Spinal cord (tissue), 10 donors: ENCODE measurements at places on chromosomes 4 and X. TPM values are rescaled to one million over a fixed set of nuclear protein-coding genes. Genes with fewer than 3 reads are reported as not detected.

The FAAH2 gene
- total RNA-seq = 5.7 TPM

The CSAG3 gene
- not detected for total RNA-seq

The GABRA4 gene
- total RNA-seq = 1.3 TPM

The ADH7 gene
- total RNA-seq = not detected

The S100P gene
- 4.8 TPM for total RNA-seq

The HSFX3 gene
- total RNA-seq = not detected

The PCDH7 gene
- total RNA-seq = 140 TPM

The BEX3 gene
- total RNA-seq = 518 TPM

DNA sequence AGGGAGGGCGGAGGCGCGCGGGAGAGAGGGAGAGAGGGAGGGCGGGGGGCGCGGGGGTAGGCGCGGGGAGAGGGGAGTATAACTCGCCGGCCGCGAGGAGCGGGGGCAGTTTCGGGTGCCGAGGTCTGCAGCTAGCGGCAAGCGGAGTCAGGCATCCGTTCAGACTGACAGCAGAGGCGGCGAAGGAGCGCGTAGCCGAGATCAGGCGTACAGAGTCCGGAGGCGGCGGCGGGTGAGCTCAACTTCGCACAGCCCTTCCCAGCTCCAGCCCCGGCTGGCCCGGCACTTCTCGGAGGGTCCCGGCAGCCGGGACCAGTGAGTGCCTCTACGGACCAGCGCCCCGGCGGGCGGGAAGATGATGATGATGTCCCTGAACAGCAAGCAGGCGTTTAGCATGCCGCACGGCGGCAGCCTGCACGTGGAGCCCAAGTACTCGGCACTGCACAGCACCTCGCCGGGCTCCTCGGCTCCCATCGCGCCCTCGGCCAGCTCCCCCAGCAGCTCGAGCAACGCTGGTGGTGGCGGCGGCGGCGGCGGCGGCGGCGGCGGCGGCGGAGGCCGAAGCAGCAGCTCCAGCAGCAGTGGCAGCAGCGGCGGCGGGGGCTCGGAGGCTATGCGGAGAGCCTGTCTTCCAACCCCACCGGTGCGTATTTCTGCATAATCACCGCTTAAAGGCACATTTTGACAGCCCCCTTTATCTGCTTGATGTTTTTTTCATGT lies at the start of gene POU4F2:
TSS of gene POU4F2 (plus strand) at position 108 of the 720 bp plus-strand sequence. CDS start at position 356, 248 bp downstream.
- peak; percentile 76 for DNase-seq

DNA sequence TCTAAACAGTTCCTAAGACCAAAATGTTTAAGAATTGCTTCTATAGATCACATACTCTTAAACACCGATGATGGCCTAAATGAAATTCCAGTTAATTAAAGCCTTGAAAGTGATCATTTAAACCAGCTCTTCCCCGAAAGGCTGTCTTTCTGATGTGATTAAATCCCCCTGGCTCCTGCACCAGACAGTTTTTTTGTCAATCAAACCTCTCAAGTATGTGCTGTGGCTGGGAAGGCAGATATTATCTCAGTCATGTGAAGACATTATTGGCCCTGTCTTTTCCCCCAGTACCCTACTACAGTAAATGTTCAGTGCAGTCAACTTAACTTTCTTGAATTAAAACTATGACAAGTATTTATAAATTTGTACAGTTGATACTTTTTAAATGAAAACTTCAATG lies 121.0 kb upstream of the MYOZ2 start:
- DNase-seq = no peak

- DNase-seq = peak; percentile 62
Measured at GRCh38 chrX:150363561-150364346, 637 bp downstream of the MAMLD1 start.

GRCh38 chrX:109857584-109858228 lies 124.6 kb upstream of the ACSL4 start:
- no peak for DNase-seq

GRCh38 chrX:103338663-103339062 lies 8.6 kb downstream of the TCEAL7 start:
- no peak for DNase-seq

DNA sequence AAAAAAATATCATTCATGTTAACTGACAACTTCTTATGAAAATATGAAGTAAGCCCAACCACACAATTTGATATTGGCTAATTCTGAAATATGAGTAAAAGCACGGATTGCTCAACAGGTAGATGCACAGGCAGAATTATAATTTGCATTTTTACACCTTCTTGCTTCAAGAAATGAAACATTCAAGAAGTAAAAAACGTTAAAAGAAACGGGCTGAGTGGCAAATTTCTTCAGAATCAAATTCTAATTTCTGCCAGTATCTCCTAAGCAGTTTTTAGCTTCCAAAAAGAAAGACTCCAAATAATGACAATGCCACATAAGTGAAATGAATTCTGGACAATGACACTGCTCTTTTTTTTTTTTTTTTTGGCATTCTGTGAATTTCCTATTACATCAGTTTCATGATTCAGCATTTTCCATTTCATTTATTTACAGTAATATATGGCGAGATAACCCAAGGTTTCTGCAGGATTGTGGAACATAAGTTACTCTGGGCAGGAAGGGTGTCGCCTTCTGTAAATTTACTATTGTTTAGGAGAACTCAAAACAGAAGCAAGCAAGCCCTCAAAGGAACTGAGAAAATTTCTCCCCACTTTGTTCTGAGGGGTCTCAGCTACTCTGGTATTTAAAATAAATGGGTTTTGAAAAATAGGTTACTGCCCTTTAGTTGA lies 1.4 kb downstream of the SEL1L3 start:
- DNase-seq = no peak

GRCh38 chr4:123304151-123304964 lies 92.2 kb upstream of the SPRY1 start:
- DNase-seq = peak; percentile 26

GRCh38 chr4:188282471-188283232 lies 143.4 kb downstream of the TRIML1 start:
- no peak for DNase-seq

GRCh38 chr4:152090543-152090942 lies 329.7 kb upstream of the GATB start:
- no peak for DNase-seq

DNA sequence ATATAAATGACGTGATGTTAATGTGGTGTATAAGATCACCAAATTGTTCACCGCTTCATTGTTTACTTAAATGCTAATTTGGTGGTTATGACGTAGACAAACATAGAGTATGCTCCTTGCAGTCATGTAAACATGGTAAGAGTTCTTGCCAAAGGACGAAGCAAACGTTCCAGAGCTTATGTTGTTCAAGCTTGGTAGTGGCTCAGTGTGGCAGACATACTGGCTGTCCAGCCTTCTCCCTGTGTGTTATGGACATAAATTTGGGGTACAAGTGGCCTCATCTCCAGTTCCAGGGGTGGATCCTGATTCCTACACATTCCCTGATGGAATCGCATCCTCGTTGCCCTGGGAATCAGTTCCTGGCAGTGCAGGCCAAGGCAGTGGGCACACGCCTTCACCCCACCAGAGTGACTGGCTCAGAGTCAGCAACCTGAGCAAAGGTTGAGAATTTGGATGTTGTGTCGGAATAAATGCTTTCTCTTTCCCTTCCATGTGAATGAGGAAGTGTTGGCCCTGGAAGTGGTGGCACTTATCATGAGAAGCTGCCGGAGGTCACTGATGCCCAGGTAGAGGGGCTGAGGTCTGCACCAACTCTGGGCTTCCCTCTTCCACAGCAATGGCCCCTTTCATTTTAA lies 25.4 kb downstream of the F11 start:
- DNase-seq = no peak

DNA sequence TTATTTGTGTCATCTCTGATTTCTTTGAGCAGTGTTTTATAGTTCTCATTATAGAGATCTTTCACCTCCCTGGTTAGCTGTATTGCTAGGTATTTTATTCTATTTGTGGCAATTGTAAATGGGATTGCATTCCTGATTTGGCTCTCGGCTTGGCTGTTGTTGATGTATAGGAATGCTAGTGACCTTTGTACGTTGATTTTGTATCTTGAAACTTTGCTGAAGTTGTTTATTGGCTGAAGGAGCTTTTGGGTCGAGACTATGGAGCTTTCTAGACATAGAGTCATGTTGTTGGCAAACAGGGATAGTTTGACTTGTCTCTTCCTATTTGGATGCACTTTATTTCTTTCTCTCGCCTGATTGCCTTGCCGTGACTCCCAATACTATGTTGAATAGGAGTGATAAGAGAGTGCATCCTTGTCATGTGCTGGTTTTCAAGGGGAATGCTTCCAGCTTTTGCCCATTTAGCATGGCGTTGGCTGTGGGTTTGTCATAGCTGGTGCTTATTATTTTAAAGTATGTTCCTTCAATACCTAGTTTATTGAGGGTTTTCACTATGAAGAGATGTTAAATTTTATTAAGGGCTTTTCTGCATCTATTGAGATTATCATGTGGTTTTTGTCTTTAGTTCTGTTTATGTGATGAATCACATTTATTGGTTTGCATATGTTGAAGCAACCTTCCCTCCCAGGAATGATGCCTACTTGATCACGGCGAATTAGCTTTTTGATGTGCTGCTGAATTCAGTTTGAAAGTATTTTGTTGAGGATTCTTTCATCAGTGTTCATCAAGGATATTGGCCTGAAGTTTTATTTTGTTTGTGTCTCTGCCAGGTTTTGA lies 72.7 kb upstream of the BOD1L1 start:
- no peak for DNase-seq

- DNase-seq = no peak
Measured at GRCh38 chr4:5932035-5932568, 39.2 kb upstream of the CRMP1 start.

GRCh38 chrX:107842715-107843400 lies 17.2 kb downstream of the MID2 start:
- no peak for DNase-seq

DNA sequence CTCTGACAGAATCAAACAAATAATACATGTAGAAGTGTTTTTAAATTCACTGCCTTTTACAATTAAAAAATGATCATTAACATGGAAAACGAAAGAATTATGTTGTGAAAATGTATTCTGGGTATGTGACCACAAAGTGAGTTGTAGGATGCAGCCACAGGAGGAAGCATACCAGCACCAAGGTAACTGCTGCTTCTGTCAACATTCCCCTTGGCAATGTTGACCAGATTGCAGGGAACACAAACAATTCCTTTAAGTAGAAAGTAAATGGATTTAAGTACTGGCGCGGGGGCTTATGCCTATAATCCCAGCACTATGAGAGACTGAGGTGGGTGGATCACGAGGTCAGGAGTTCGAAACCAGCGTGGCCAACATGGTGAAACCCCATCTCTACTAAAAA lies 1877.9 kb upstream of the PCDH7 start:
- no peak for DNase-seq

DNA sequence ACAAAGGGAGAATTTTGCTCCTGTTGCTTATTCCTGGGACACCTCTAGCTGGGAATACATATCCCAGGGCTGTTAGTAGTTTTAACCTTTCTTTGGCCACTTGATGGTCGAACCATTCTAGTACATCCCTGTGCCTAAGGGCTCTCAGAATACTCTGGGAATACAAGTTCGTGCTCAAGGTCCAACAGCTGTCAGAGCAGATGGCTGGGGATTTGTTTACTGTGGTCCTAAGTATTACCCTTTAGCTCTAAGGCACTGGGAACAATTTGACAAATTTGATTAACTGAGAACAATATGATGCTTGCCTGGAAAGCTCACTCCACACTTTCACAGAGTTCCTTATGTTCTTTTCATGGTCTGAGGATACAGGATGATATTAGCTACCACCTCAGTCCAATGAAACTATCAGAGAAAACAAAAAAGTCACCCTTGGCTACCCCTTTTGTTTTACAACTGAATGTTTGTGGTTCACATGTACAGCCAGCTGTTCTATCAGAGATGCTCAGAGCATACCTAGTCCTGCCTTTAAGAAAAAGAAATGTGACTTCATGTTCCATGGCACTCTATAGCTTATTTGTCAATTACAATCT lies 47.4 kb upstream of the PHOX2B start:
- no peak for DNase-seq

DNA sequence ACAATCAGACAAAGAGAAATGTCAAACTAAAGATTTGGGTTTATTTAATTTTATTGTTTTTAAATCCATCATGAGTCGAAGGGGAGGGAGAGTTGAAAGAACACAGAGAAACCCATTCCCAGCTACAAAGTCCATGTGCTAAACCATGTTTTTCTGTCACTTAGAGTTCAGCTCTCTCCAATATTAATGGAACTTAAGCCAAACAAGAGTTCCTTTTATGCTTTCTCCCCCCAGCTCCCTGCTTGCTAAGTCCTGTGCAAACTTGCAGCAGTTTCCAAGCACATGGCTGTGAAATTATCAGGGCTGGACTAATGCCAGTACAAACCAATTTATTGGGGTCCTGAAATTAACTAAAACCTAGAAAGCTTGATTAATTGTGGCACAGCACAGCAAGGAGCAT lies 9.7 kb upstream of the CHRDL1 start:
- DNase-seq = no peak

- peak; percentile 1 for DNase-seq
Measured at GRCh38 chrX:88135735-88136134, 611.3 kb upstream of the CPXCR1 start.

DNA sequence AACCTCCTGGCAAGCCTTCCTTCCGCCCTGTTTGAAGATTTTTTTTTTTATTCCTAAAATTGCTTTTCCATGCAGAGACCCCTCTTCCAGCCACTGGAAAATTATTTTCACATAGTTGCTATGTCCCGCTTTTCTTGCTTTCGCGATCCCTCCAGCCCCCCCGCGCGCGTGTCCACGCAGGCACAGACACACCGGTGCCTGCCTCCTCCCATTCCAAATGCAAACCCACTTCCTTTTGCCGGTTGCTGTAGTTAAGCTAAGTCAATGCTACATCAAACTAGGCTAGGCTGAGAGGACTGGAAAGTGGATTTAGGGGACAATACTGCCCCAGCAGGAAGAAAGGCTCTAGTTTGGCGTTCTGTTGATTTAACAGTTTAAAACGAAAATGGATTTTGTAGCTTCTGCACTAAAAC lies 111.0 kb downstream of the DHX15 start:
- peak; percentile 71 for DNase-seq

- no peak for DNase-seq
Measured at GRCh38 chr4:53633608-53634007, 42.3 kb upstream of the LNX1 start.

- no peak for DNase-seq
Measured at GRCh38 chr4:25378437-25378743, 1.3 kb downstream of the ANAPC4 start.

- no peak for DNase-seq
Measured at GRCh38 chr4:120731561-120731960, 191.0 kb downstream of the PRDM5 start.

DNA sequence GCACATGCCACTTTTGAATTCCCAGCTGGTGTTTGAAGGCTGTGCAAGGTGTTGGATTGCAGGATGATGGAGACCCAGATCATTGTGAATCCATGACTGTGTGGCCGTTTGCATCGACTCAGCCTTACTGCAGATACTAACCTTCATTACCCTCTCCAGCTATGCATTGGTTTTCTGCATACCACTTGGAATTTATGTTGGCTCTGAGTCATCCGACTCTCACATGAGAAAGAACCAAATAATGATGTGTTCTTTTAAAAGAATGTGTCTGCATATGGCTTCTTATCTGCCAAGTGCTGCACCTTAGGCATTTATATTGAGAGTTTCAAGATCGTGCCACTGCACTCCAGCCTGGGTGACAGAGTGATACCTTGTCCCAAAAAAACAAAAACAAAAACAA lies 106.7 kb upstream of the PRKX start:
- no peak for DNase-seq
